ENCODE measurements at places on chromosomes 6 and 20.

DNA sequence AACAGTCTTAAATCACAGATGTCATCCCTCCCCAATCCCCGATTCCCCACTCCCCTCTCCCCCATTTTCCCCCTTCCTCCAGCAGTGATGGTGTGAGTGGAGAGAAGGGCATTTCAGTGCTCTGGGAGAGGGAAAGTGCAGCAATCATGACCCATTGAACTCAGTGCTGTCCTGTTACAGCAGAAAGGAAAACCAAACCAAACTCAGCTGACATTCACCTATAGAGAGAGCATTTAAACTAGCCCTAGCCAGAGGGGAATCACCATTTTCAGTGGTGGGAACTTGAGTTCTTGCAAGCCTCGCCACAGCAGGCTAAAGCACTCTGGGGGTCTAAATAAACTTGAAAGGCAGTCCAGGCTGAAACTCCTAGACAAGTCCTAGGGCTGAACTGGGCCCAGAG is 129.9 kb upstream of the COL21A1 start:
- no peak for DNase-seq

GRCh38 chr6:165926378-165926777 is 241.3 kb downstream of the TBXT start:
- no peak for DNase-seq

DNA sequence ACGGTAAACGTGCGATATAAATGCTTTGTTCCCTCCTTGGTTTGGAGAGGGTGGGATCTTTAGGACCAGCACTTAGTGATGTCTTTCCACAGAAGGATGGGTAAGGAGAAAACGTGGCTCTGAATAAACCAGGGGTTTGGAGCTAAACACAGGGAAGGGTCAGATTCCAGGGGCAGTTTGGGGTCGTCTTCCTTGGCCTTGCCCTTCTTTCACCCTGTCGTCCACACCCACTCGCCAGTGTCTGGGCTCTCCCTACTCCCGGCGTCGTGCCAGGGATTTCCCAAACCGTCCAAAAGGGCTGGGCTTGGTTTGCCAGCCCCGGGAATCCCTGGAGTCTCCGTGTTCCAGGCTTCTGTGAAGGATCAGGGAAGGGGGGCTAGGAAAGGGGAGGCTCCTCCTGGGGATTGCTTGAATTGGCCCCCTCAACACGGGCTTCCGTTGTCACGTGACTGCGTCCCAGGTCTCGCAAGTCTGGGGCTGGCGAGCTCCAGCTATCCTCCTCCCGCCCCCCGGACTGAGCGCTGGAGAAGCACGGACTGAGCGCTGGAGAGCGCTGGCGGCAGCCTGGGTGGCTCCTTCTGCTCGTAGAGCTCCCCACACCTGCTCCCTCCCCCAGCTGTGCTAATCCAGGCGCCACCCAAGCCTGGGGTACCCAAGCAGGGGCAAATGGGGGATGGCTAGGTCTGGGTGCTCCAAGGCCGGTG is 9.4 kb upstream of the ARMC12 start:
- DNase-seq, result peak; percentile 89

GRCh38 chr6:137291441-137291840 is 72.3 kb upstream of the IFNGR1 start:
- DNase-seq, result no peak

GRCh38 chr6:150119173-150119572 is 23.7 kb upstream of the PPP1R14C start:
- DNase-seq, result no peak

All from retina (tissue), 1 donor.